CD4-positive, alpha-beta T cell treated with Interleukin-17A for 1 hour (primary cell): ENCODE measurements at places on chromosomes 2 and 18.

- no peak for DNase-seq
These were observed 51.4 kb downstream of the E2F6 start for GRCh38 chr2:11414372-11415124.

GRCh38 chr2:1676913-1677820 lies 67.1 kb downstream of the PXDN start:
- no peak for DNase-seq

GRCh38 chr18:60019463-60019840 lies 119.7 kb downstream of the PMAIP1 start:
- no peak for DNase-seq

- DNase-seq, result no peak
These were observed 614.5 kb downstream of the IRS1 start for GRCh38 chr2:226184940-226185615.

- DNase-seq, result no peak
These were observed 276.1 kb downstream of the BCL2 start for GRCh38 chr18:63043516-63043915.

- no peak for DNase-seq
These were observed 37.6 kb upstream of the ITGA6 start for GRCh38 chr2:172389685-172390339.

DNA sequence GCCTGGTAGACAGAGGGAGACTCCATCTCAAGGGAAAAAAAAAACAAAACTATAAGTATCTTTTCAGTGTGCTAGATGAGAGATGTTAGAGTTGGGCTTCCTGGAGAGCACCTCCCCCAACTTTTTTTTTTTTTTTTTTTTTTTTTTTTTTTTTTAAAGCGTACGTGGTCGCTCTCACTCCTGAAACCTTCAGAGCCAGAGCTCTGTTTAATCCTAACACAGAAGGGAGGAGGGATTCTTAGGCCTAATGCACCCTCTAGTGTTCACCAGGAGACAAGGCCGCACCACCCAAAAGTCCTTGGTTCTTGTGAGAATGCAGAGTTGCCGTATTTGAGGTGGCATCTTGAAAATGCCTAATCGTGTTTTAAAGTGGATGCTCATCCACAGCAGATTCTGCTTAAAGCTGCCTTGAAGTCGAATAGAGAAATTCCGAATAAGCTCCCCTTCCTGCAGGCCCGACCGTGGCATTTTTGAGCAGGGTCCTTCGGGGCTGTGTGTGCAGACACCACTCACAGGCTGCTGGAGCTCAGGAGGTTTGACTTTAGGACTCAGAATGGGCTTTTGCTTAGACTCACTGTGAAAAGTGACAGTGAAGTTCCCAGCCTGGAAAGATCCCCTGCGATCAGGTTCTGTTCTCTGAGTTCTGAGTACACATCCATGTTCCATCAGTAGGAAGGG lies 252.6 kb downstream of the AGAP1 start:
- peak; percentile 58 for DNase-seq

DNA sequence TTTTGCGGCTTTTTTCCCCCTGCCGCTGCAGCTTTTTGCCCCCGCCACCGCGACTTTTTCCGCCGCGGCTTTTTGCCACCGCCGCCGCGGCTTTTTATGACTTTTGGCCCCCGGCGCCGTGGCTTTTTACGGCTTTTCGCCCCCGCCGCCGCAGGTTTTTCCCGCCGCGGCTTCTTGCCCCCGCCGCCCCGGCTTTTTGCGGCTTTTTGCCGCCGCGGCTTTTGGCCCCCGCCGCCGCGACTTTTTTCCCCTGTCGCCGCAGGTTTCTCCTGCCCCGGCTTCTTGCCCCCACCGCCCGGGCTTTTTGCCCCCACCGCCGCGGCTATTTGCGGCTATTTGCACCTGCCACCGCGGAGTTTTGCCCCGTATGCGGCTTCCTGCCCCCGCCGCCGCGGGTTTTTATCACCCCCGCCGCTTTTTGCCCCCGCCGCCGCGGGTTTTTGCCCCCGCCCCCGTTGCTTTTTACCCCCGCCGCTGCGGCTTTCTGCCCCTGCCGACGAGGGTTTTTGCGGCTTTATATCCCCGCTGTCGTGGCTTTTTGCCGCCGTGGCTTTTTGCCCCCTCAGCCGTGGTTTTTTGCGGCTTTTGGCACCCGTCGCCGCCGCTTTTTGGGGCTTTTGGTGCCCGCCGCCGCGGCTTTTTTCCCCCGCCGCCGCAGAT lies 2750.9 kb downstream of the RPIA start:
- peak; percentile 10 for DNase-seq

DNA sequence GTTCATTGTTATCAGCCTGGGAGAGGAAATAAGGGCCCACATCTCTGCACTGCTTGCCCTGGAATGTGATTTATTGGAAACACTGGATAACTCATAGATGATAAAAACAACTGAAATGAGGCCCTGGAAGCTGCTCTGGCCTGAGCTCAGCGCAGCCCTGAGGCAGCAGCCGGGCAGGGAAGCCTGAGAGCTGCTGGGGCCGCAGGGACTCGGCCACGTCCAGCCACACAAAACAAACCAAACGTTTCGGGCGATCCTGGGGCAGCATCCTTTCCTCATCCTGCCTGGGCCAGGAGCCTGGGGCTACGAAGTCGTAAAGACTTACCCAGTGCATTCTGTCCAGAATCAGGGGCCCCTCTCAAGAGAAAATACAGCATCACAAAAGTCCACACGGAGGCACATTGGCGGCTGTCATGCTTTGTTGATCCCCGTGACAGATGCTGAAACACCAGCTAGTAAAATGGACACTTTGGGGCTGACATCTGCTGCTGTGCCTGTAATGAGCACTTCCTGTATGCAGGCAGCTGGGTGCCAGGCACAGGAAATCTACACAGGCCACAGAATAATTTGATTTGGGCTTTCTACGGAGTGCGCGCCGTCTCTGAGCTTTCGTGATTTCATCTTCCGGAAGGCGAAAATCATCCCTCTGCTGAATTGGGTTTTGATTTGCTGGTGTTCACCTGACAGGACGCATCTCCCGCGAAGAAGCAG lies 250.6 kb downstream of the EIPR1 start:
- peak; percentile 2 for DNase-seq

- no peak for DNase-seq
These were observed 110.6 kb upstream of the CTAGE1 start for GRCh38 chr18:22528291-22528690.

DNA sequence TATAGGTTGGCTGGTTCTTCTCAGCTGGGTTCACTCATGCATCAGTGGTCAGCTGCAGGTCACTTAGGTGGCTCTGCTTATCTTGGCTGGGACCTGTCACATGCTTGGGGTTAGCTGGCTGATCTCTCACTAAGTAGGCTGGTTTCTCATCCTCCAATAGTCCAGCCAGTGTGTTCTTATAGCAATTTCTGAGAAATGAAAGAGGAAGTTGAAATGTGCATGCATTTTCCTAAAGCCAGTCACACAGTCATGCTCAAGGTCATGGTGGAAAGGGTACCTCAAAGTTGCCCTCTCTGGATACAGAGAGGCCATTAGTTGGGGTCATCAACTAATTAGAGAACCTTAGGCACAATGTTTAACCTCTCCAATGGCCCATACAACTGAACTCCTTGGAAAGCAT lies 64.4 kb downstream of the KLHL29 start:
- no peak for DNase-seq

DNA sequence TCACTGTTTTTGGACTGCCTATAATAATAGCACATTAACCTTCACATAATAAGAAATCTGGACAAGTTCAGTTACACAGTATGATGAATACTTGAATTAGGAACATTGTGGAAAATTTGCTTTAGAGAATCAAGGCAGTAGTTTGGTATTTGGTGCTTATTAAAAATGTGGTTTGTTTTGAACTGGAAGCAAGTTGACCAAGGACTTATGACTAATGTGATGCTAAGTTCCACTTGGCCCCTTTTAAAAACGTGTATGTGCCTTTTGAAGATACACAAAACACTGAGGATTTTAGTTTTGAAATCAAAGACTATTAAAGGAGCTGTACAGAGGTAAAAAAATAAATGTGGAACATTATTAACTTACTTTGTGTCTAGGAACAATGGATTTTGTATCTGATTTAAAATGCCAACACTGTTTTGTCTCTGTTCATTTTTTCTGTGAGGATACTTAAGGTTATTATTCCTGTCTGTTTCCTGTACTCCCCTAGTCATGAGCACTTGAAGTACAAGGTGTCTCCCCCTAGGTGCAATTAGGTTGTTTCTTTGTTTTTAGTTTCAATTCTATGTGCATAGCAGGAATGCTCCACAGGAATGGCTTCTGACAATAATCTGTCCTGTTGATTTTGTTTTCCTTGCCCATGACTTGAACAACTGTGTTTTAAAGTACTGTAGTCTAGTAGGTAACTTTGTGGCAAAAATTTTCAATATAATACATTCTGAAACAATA lies 49.6 kb upstream of the PTH2R start:
- DNase-seq, result no peak

DNA sequence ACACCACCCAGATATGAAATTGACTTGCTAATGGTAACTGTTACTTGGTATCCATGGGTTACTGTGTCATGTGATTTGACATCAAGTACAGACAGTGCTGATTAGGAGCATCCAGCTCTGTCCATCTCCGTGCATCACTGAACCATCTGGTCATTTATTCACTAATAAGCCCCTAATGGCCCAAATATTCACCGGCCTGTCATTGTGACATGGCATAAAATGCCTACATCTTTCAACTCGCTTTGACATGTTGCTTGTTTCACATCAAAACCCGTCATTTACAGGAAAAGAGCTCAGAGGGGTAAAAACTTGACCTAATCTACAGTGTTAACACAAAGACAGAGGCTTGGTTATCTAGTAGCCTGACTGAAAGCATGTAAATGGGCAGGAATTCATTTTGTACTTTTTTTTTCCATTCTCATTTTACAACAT lies 308.9 kb upstream of the ATP5MC3 start:
- DNase-seq, result no peak

DNA sequence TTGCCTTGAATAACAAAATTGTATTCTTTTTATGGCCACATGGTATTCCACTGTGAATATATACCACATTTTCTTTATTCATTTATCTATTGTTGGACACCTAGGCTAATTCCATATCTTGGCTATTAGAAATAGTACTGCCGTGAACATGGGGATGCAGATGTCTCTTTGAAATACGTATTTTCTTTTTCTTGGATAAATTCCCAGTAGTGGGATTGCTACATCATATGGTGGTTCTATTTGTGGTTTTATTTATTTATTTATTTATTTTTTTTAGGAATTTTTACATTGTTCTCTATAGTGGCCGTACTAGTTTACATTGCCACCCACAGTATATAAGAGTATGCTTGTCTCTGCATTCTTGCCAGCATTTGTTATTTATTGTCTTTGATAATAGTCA lies 679.8 kb upstream of the NRXN1 start:
- no peak for DNase-seq

GRCh38 chr18:23177433-23178072 lies 42.3 kb downstream of the CABLES1 start:
- DNase-seq, result no peak

DNA sequence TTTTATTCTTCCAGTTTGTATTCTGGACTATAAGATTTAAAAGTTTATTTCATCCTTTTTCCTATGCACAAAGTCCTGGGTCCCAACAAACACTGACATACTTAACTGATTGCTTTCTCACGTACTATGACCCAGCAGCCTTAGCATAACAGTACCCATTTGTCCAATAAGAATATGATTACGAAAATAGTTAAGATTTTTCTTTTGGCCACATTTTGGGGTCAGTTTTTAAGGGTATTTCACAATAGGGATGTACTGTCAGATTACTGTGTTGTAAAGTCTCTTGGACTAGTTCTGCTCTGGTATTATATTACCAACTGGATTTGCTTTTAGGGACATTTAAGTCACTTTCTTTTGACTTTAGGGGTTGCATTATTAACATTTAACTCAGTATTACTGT lies 46.1 kb downstream of the TTC39C start:
- no peak for DNase-seq

DNA sequence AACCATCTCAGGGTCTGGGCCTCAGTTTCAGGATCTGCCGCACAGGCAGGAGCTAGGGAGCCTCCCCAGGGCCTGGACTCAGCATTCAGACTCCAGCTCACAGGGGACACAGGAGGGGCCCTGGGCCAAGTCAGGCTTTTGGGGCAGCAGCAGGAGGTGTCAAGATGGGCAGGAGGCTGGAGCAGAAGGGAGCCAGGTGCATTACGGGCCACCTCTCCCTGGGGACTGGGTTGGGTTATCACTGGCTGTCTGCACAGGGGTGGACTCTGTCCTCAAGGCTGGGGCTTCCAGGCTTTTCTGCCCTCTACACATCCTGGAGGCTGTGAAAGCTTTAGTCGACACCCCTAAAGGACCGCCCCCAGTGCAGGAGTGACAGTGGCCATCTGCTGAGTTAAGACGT lies 20.0 kb downstream of the AQP12A start:
- no peak for DNase-seq

DNA sequence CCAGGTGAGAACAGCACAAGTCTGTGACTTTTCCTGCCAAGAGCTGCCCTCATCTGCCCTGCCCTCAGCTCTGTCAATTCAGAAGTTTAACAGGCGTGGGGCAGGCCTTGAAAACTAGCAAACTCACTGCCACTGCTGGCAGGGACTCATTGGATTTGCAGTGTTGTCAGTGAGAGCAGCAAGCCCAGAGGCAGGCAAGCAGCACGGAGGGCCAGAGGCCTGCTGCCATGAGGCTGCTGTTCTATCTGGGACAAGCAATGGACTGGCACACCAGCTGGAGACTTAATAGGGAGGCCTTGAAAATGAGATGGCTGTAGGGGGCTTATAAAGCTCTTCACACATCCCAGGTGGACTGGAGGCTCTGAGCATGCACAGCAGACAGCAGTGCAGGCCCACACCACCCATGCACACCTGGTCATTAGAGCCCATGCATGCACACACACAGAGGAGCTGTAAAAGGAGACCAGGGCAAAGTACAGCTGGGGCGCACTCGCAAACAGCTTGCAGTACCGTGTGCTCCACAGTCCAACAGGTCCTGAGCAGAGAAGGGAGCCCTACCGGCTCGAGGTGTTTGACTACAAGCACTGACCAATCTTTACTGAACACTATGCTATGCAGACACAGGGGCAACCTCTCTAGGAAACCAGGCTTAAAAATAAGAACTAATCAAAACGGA lies 28.7 kb downstream of the MGAT4A start:
- no peak for DNase-seq

- peak; percentile 58 for DNase-seq
These were observed 5.5 kb upstream of the SFT2D3 start for GRCh38 chr2:127695491-127696472.

GRCh38 chr2:163182764-163183354 lies 344.3 kb upstream of the KCNH7 start:
- DNase-seq, result no peak

DNA sequence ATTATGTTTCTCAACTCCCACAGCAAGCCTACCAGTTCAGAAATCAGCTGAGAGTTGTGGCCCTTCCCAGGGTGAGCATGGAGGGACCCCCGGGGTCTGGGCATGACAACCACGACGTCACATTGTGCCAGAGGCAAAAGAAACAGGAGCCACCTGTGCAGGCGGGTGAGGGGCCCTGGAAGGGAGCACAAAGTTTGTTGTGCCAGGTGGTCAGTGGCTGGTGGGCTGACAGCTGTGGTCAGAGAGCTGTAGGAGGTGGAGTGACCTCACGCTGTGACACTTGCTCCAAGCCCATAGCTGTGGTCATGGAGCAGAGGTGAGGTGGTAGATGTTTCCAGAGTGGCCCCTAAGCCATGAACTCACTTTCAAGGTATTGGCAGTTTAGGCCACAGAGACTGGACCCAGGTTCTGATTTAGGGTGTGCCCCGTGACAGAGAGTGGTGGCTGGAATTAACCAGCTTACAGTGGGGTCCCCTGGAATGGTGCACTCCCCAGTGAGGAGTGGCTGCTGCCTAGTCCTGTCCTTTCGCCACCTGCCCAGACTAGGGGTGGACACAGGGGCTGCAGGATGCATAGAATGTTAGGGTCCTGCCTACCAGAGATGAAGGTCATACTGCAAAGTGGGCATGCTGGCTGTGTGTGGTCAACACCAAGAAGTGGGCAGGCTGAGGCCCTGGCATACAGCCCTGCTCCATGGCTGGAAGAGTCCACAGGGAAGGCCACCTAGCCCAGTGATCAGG lies 136.4 kb downstream of the GLI2 start:
- no peak for DNase-seq
